ENCODE measurements at places on chromosomes 3 and 15.

GRCh38 chr3:45082142-45082538 lies 56.0 kb downstream of the CLEC3B start:
- DNase-seq = peak; percentile 67

DNA sequence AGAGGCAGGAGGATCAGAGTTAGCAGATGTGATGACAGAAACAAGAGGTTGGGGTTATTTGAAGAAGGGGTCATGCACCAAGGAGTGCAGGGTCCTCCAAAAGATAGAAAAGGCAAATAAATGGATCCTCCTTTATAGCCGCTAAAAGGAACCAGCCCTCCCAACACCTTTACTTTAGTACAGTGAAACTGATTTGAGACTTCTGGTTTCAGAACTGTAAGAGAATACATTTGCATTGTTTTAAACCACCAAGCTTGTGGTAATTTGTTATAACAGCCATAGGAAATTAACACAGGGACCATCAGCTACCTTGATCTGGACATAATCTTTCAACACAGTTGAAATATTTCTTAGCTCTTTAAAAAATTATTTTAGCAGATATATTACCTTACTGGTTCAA lies 166.6 kb downstream of the TIGIT start:
- DNase-seq = no peak

DNA sequence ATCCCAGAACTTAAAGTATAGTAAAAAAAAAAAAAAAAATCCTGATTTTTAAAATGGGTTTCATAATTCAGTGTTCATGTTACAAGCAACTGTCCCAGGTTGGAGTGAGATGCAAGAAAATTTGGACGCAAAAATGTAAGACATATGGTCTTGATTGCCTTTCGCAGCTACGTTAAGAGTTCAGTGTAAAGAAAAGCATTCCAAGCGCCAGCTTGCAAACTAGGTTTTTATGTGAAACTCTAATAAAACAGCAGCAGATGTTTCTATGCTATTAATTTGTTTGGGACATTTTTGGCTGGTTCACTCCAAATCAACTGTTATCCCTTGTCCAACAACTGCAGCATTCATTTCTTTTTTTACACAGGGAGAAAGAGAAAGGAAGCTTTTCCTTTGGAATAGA lies 957.8 kb downstream of the ROBO1 start:
- peak; percentile 30 for DNase-seq

DNA sequence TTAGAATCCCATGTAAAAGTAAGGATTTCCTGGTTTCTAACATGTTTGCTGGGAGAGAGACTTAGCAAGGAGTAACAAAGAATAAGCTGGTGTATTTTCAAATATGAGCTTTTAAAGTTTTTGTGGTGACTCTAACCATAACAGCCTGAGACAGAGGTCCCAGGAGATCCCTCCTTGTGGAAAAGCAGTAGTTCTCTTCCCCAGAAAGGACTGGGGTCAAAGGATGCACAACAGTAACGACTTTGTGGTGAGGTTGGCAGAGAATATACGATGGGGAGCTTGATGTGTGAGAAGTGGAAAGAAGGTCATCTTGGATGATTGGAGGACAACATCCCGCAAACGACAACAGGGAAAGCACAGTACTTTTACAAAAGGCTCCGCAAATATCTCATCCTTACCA lies 38.2 kb downstream of the ABHD5 start:
- DNase-seq = no peak

- DNase-seq = no peak
Measured at GRCh38 chr3:110324171-110324705, 747.4 kb upstream of the NECTIN3 start.

DNA sequence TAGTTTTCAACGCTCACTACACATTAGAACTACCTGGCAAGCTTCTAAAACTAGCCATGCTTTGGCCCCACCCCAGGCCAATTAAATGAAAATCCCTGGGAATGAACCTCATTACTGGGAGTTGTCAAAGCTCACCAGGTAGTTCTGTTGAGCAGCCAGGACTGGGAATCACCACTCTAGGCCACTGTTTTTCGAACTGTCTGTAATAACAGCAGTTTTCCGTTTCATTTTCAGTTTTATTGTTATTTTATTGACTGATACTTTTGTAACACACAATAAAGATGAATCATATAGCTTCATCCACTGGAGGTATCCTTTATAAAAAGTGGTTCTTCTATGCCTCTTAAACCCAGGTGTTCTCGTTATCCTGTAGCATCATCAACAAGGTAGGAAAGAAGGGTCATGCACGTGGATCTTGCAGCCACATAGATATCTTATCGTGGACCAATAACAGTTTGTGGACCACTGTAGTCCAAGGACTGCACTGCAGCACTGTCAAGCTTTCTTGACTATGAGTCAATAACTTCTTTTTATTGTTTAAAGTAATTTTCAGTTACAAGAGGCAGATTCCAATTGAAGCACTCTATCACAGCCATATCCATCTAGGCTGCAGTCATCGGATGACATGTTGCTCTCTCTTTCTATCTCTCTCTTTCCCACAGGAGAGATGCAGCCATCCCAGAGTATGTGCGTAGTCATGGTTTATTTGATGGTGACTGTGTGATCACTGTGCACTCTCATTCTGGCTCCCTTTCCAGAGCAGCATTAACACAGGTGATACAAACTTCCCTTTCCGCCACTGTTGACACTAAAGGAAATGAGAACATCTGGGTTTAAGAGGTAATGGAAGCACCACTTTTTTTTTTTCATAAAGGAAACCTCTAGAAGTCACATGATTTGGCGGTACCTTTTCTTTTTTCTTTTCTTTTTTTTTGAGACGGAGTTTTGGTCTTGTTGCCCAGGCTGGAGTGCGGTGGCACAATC lies 39.0 kb upstream of the BLM start:
- no peak for DNase-seq

GRCh38 chr15:66777596-66778313 lies 75.7 kb downstream of the SMAD6 start:
- DNase-seq = peak; percentile 54

GRCh38 chr15:40247406-40247971 lies 8.6 kb downstream of the PAK6 start:
- DNase-seq = no peak

GRCh38 chr3:27596921-27597320 lies 112.7 kb upstream of the SLC4A7 start:
- peak; percentile 71 for DNase-seq

GRCh38 chr3:190169243-190169642 lies 48.5 kb upstream of the P3H2 start:
- no peak for DNase-seq

- peak; percentile 10 for DNase-seq
Measured at GRCh38 chr3:168220556-168220955, 124.8 kb upstream of the GOLIM4 start.

GRCh38 chr3:61058836-61059235 lies 192.4 kb downstream of the FHIT start:
- DNase-seq = no peak

DNA sequence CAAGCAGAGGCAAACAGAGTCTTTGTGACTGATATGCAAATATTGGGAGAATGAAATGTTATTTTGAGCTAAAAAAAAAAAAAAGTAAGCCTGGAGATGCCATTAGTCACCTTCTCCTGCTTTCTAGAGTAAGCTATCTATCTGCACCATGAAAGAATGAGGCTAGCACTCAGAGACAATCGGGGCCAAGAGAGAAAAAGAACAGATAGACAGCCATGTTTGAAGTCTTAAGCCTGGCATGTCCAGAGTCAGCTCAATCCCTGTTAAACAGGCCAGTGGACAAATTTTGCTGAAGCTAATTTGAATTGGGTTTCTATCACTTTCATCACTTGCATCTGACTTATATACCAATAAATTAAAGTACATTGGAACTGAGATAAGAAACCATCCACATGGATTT lies 204.4 kb downstream of the SLC9A9 start:
- DNase-seq = no peak

DNA sequence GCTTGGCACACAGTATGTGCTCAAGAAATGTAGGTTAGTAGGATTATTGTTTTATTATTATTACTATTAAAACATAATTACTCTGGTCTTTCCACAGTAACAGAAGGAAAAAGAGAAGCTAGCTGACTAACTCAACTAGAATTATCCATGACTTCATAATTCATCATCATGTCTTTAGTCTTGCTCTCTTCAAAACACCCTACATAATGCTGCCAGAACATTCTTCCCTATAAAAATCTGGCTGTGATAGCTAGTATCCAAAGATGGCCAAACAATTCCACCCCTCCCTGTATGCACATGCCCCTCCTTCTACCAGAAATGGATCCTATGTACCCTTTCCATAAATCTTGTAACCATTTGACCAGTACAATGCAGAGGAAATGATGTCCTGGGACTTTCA lies 48.8 kb upstream of the SRGAP3 start:
- DNase-seq = peak; percentile 32

- no peak for DNase-seq
Measured at GRCh38 chr3:177936721-177937120, 599.5 kb upstream of the KCNMB2 start.

DNA sequence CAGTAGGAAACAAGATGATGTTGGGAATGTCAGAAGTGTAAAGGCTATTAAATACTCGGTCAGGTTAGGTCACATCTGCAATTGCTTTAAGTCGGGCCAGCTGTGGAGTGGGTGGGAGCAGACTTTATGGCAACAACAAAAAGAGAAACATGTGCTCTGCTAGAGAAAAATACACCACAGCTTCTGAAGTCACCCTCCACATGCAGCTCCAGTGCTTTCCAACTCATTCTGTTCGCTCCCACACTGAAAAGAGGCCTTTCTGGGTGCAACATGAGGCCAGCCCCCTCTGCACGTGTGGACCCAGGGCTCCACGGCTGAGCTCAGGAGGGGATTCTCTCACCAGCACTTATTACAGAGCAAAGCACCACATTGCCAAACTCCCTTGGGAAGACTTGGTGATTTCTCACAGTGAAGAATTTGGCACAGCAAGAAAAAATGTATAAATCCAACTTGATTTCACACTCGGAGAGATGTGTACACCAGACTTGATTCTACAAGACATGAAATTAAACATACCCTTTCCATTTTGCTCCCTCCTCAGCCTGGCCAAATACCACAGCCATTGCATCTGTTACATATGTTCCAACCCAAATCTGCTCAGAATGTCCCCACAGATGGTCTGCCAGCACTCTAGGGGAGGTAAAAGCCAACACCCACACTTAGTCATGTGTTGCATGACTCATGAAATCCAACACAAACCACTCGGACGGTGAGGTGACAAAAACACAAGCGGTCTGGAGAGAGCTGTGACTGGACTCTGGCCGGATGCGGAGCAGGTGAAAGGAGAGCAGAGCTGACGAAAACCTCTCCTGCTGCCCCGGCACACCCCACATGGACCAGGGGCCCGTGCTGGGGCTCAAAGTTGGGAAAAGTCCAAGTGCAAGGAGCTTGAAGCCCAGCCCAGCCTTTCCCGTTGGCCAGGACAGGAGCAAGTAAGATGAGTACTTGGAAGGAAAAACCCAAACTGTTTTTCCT lies 74.6 kb downstream of the ITGB5 start:
- peak; percentile 96 for DNase-seq

DNA sequence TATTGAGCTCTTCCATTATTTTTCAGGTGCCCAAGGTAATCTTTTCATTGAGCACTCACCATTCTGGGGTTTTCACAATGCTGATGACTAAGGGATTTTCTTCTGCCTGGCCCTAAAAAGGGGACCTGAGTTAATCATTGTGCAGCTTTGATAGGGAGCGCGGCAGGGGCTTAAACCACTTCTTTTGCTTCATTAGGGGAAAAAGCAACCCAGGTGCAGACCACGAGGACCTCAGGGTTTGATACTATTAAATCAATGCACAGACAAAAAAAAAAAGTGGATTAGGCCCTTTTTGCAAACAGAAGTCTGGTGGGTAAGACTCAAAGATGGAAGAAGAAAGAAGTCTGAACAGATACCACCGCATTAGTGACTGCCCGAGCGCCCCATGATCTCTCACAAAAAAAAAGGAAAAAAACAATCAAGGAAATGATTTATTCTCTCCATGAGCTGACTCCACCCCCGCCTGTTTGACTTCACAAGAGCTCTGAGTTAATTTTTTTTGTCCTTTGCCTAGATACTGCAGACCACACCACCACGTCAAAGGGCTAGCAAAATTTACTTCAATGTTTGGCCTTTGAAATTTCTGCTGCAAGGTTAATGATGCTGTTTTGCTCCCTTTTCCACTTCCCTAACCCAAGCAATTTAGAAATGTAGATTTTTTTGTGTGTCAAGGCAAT lies 78.0 kb upstream of the FEZF2 start:
- no peak for DNase-seq

- peak; percentile 72 for DNase-seq
Measured at GRCh38 chr3:78666470-78666800, 1101.4 kb downstream of the ROBO1 start.

DNA sequence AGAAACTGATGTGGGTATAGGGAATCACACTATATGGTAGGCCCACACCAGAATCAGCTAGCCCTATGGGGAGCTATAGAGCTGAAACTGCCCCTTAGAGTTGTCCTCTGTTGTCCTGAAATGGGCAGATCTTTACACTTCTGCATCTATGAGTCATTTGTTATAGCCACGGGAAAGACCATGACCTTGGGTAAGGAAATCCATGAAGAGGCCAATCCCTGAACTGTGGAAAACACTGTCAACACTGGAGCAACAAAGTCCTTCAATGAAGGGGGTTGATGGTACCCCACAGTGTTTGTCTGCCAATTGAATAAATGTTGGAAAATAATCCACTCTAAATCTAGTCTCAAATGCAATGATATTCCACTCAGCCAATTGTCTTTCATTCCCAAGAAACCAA lies 5.2 kb upstream of the CD200R1 start:
- DNase-seq = peak; percentile 9

DNA sequence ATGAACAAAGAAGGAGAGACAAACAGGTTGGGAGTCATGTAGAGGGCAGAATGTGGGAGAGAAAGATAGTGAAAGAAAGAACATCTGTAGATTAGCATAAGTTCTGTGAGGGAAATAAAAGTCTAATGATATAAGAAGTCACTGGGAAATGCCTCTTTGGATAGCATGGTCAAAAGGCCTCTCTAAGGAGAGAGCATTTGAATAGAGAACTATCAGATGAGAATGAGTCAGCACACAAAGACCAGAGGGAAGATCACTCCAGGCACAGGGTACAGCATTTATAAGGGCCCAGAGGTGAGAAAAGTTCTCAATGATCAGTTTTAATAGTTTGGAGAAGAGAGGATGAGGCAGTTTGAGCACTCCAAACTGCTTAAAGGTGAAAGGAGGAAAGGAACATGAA lies 7.9 kb upstream of the CPNE4 start:
- no peak for DNase-seq

DNA sequence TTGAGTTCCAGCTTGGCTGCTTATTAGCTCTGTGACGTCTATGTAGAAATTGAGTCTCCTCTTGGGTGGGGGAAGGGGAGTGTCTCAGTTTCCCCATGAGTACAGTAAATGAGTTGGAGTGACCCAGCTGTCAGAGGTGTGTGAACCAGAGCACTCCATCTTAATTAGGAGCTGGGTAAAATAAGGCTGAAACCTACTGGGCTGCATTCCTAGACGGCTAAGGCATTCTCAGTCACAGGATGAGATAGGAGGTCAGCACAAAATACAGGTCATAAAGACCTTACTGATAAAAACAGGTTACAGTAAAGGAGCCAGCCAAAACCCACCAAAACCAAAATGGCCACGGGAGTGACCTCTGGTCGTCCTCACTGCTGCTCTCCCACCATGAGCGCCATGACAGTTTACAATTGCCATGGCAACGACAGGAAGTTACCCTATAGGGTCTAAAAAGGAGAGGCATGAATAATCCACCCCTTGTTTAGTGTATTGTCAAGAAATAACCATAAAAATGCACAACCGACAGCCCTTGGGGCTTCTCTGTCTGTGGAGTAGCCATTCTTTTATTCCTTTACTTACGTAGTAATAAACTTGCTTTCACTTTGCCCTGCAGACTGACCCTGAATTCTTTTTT lies 222.4 kb downstream of the CACNA2D3 start:
- DNase-seq = no peak
